ENCODE measurements at places on chromosomes 6 and 20.
A peak's percentile ranks its signal among the peaks of the same experiment; 100 is the strongest.

DNA sequence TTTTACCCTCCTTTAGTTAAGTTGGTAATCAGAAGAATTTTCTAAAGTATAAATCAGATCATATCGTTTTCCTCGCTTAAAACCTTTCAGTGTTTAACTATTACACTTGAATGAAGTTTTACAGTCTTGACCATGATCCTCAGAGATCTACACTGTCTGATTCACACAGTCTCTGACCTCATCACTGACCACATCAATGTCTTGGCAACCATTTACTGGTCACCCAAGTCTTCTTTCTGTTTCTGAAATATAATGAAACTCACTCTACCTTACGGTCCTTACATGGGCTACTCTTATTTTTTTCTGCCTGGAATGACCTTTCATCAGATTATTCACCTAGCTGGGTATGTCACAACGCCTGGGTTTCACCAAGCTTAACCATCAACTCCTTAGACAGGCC, 71.4 kb downstream of the ADGB start:
- no peak for DNase-seq

GRCh38 chr20:34922654-34923381, 32.8 kb downstream of the GSS start:
- DNase-seq: no peak

GRCh38 chr6:90175627-90176538, 120.8 kb downstream of the BACH2 start:
- no peak for DNase-seq

DNA sequence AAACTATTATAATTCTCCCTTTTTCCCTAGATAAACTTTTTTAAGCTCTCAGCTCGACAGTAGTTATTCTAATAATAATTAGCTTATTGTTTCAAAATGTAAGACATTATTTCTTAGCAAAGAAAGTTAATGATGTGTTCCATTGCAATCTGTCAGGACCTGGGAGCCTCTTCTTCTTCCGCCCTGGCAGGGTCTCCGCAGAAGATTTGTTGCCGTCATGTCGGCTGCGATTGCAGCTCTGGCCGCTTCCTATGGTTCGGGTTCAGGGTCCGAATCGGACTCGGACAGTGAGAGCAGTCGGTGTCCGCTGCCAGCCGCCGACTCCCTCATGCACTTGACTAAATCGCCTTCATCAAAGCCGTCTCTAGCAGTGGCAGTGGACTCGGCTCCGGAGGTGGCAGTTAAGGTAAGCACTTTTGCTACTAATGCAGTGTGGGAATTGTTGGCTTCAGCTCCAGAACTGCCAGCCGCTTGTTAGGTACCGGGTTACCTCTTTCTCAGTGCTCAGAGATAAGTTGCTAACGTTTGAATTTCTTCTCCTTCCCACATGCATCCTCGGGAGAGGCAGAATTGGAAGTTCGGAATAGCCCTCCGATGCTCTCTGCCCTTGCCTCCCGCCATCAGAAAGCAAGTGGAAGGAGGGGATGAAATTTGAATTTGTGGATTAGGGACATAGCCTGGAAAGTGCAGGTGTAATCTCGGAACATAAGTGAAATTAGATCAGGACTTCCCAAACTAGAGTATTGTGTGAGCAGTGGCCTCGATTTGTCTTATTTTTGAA, at the start of gene CDC40:
Gene CDC40 (plus strand): TSS at position 200 of the 781 bp plus-strand sequence. CDS start 18 bp downstream, at position 218.
- no peak for DNase-seq

DNA sequence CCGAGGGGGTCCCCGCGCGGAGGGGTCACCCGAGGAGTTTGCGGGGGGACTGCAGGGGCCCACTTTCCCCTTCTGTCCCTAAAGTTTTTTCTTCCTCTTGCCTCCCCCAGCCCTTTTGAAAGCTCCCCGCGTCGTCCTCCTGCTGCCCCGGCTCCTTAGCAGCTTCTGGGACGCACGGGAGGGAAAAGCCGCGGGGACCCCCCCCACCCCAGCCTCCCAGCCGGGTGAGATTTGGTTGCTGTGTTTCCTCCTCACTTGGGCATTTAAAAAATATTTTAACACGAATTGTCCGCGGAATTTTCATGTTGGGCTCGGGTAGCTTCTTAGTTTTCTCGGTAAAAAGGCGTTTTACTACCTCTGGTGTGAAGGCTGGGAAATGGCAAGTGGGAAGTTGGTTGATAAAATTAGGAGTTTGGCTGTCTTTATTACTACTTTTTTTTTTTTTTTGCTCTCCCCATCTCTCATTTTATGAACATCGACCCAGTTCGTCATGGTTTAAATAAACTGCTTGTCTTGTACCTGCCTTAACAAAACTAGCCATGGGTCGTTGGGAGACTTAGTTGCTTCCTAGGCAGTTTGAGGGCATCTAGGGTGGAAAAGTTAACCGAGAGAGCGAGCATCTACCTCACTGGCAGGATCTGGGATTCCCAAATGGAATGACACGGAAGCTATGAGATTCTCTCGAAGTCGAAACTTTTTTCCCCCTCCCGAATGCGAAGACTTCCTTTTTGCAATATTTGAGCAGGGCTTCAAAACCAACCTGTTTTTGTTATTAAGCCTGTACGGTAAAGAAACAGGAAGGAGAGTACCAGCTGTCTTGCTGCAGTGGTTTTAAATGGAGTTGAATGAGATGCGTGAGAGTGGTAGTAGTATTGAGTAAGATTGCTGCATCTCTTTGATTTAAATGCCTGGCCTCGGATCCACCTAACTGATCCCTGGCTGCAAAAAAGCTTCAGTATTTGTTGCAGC, 868 bp downstream of the NCOA3 start:
- DNase-seq: no peak

- DNase-seq: no peak
These were observed 64.9 kb upstream of the ZFP64 start for GRCh38 chr20:52256454-52256853.

GRCh38 chr6:152896923-152897322, 85.9 kb downstream of the FBXO5 start:
- no peak for DNase-seq

DNA sequence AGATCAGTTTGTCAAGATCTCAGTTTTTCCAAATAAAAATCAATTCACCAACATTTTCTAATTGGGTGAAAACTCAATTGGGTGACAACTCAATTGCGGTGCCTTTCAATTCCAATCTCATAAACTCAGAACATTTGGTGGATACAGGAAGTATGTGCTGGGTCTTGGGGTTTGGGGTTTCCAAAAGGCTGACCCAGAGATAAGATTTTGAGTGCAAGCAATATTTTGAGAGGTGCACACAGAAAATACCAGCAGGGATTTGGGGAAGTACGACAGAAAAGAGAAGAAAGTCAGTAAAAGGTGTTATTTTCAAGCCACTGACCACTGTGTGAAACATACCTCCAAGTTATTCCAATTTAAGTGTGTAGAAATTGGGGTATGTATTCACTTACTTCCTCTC, 258.0 kb downstream of the PHACTR1 start:
- DNase-seq: no peak

DNA sequence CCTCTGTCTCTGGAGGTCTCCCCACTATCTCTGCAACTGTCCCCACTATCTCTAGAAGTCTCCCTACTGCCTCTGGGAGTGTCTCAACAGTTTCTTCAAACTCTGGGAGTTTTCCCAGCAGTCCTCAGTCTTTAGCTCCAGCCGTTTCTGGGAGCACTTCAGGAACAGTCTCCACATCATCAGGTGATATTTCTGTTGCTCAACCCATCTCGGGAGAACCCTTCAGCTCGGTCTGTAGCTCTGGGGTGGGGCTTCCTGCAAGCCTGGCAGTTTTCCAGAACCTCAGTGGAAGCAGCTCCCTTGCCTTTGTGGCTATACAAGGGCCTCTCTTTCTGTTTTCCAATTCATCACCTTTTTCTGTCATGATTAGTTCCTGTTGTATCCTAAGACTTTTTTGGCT, 3.0 kb upstream of the SFTA2 start:
- DNase-seq: no peak

DNA sequence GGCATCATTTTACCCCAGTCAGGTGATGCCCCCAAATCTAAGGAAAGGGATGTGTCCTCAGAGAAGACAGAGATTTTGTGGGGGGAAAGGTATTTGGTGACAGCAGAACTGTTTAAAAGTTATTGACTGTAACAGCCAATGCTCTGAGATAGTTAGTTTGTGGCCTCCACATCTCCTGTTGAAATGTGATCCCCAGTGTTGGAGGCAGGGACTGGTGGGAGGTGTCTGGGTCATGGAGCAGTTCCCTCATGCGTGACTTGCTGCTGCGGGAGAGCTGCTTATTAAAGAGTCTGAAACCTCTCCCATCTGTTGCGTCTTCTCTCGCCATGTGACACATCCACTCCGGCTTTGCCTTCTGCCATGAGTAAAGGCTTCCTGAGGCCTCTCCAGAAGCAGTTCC, 282.8 kb upstream of the FOXQ1 start:
- DNase-seq: no peak

DNA sequence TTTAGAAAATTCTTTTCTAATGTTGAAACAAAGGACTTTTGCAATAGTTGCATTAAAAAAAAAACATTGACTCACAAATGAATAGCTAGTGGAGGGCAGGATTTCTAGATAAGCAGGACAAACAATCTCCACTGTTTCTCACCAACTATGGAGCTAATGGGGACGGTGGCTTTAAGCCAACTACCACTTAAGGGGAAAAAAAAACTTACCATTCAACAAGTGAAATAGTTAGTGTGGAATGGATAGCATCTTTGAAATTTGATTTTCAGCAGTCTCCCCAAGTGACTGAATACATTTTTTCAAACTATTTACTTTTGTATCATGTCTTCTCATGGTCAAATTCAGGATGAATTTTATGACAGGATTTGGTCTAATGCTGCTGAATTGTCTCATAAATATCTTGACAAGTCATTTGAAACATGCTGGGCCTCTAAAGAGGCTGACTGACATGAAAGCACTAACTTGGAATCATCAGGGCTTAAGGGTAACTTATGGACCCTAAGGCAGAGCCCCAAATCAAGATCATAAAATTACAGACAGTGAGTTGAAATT, 100.5 kb downstream of the EYA4 start:
- peak; percentile 62 for DNase-seq

DNA sequence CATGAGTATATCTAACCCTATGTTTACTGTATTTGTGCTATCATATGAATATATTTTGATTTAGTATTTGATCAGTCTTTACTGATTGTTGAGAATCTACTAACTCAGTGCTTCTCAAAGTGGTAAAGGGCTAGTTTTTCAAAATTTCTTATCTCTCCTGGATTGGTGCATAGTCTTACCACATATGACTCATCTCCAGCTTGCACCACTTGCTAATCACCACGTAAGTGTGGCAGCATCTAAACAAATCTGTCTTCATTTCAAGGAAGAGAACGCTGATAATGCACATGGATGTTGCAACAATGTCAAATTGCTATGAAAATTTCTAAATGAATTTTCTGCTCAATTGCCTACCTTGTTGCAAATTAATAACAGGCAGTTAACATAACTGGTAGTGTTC, 299.5 kb downstream of the PAX1 start:
- no peak for DNase-seq

GRCh38 chr6:83430611-83431544, at the start of gene ME1:
Gene ME1 (minus strand): TSS chr6:83431051. CDS start chr6:83430954, 97 bp downstream.
- DNase-seq: no peak

DNA sequence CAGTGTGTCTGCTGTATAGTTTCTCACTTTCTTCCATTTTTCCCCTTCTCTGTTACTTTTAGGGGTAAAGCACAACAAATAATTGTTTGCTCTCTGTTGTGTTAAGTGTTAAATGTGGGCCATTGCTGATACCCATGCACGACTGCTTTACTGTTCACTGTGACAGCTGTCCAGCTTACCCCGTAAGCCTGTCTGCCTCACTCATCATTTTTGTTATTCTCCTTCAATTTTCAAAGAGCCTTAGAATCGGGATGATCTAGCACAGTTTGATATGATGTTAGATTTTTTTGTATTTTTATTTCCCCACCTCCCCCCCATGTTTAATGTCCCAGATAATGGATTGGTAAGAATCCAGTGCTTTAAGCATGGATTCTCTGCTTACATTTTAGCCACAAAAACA, 41.2 kb upstream of the MLIP start:
- no peak for DNase-seq

DNA sequence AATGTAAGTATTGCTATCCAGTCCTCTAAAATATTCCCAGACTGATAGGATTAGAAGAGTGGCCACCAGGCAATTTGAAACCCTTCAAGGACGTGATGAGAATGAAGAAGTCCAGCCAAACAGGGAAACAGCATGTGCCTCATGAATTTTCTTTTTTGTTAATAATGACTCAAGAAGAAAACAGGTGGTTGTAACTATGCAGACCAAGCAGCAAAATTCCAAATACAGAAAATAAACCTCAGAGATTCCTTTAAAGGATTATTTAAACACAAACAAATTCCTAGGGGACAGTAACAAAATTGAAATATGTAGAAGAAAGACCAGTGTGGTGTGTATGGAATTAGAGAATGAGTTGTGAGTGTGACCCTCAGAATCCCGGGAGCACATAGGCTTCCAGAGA, 239.2 kb downstream of the KCNQ5 start:
- no peak for DNase-seq

DNA sequence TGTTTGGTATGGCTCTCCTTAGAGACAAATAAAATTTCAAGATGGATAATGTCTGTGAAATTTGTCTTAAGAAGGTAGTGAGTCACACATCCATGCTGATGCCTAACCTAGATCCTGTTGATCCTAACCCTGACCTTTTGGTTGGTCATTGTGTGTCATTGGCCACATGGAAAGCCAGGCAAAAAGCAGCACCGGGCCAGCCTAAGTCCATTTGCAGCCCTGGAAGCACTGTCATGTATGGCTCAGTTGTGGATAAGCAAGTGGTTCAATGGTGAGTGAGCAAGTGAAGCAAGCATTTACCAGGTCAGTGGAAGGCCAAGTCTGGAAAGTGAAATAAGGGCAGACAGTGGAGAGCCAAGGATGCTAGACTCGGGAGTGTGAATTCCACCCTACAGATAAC, 12.1 kb upstream of the XRN2 start:
- DNase-seq: no peak

DNA sequence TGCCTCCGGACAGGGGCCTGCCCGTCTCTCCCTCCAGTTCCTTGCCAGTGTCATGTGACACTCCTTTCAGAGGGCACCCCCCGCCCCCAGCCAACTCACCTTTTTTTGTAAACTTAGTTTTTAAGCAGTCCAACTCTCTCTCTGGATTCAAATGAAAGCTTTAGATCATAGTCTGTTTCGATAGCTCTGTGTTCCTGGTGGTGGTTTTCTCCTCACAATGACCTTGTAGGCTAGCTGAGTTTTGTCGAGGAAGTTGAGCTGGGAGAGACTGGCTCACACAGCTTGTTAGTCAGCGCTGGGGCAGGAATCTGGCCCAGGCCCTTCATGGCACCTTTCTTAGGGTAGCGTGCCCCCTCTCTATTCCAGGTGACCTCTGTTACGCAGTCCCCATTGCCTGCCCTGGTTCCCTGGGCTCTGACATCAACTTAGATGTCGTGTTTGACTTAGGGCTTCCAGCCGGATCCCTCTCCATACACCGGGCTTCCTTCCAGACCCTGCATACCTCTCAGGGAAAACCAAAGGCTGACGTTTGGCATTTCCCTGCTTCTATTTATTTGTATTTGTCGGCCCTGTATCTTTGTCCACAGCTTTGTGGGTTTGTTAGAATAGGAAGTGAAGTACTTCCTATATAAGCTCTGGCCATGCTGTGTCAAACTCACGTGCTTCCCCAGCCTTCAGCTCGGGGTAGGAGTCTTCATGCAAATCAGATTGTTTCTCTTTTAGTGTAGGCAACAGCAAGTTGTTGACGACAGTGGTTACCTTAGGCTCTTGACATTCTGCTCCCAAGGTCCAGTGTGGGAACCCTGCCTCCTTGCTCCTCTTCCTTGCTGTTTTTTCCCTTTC, 12.7 kb downstream of the IGF2R start:
- DNase-seq: no peak

- DNase-seq: no peak
These were observed 124.2 kb downstream of the CEBPB start for GRCh38 chr20:50314678-50315335.

GRCh38 chr6:5246141-5247097, 14.3 kb downstream of the LYRM4 start:
- DNase-seq: no peak
